ENCODE measurements at places on chromosomes 12 and 14.

DNA sequence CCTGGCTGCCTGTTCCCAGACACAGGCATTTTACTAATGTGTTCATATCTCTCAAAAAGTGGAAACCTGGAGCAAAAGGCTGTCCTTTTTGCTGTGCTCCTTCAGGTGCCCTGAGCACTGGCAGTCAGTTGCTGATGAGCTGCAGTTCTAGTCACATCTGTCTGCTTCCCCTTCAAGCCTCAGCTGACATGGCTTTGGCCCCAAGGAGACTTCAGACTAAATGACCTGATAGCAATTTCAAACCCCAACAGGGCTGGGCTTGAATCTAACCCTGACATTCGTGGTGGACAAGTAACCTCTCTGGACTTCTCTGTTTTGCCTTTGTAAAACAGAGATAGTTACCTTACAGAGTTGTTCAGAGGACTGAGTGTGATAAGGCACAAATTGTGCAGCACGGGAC lies 5.7 kb downstream of the SERPINA9 start:
- no peak for DNase-seq

DNA sequence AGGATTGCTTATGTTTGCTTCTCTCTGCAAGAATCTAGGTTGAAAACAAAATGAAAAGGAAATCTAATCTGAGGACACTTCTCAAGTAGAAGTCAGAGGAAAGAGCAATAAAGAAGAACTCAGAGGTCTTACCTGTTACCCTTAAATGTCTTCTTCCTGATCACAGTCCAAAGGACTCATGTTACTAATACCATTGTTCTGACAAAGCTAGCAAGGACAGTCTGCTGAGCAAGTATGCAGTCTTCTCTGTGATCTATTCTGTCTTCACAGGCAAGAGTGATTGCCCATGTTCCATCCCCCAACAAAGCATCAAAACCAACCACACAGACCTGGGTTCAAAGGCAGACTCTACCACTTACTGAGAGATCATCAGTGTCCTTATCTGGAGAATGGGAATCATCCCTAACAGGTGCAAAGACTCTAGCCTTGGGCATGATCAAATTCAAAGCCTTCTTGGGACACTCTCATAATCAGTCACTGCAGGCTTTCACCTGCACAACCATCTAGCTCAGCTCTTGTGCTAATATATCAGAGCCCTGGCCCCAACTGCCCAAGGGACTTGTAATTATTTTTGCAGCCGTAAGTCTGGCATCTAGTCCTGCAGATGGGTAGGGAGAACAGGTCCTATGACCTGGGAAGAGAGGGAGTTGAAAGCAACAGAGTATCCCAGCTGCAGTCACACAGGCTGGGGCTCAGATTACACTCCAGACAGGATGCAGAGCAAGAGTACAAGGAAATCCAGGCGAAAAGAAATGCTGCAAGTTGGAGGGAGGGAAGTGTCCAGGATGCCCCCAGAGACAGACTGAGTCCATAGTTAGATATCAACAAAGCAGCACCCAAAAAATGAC lies 97.9 kb upstream of the NUDT4 start:
- no peak for DNase-seq

GRCh38 chr14:69855180-69855832 lies 23.9 kb upstream of the SMOC1 start:
- no peak for DNase-seq

DNA sequence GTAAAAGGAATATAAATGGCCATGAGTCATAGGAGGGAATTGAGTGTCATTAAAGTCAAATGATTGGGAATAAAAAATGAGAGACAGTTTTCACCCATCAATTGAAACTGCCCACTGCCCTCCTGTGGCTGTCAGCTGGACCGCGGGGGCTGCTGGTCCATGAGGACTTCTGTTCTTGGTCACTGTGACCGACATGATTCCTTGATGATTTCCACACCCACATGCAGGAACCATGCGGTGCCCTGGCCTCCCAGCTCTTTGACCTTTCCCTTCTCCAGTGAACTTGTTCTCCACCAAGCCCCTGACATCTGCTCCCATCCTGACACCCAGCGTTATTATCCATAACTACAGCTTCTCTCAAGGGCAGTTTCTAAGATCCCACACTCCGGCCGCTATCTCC lies 48.4 kb downstream of the C12orf75 start:
- no peak for DNase-seq

- DNase-seq = no peak
Measured at GRCh38 chr14:31582836-31583452, 21.7 kb downstream of the NUBPL start.

- no peak for DNase-seq
Measured at GRCh38 chr14:34318014-34318413, 144.0 kb downstream of the SPTSSA start.

DNA sequence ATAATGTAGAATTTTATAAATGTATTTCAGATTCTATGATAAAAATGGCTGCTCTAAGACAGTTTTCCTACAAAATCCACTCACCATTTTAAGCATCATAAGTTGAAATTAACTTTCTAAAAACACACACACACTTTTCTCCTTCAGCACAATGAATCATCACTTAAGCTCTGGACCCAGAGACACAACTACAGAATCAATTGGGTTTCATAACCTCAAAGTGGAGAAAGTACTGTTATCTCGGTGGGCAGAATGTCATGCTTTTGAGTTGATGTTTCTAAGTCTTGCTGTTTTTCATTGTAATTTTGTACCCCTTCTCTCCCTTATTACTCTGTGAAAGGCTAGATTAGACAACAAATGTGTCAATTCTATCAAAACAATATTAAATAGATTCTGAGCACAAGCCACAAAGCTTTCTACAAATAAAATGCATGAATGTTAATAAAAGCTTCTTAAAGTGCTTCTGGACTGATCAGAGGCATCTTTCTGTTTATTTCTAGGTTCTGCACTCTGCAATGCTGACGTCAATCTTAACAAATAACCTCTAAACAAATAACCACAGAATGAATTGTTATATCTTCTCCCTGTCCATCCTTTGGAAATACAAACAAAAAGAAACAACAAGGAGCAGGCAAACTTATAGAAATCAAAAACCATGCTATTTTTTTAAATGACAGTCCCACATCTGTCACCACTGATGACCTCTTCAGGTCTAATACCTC lies 8.2 kb downstream of the IPO8 start:
- DNase-seq = no peak

GRCh38 chr12:27280412-27280811 lies 36.3 kb downstream of the STK38L start:
- DNase-seq = no peak

DNA sequence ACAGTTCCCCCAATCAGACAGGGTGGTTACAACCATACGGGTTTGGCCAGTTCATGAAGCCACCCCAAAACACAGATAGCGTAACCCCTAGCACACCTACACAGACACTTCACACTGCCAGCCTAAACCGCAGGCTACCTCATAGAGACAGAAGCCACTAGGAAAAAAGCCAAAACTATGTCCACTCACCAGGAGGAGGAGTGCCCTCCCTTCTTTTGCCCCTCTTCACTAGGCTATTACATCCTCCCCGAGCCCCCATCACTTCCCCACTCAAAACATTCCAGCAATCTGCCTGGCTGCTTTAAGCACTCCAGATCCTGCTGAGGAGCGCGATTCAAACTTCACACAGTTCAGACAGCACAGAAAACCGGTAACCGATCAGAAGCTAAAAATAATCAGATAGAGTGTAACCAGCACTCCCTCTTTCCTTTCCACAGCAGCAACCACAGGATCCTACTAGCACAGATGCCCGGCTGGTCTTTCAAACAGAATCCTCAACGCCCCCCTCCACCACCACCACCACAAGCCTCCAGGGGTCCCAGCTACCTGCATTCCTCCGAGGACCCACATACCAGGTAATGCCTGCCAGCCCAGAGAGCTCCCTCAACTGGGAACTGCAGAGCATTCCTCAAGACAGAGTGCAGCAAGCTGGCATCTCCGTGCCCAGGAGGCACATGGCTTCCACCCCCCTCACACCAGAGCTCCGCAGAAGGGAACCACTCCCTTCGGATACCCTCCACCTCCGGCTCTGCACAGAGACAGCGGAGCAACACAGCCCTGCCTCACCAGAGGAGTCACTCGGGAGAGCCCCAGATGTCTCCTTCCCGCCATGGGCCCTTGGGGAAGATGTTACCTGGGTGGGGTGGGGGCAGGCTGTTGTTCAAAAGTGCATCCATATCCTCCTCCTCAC lies 1.5 kb downstream of the CHD4 start:
- DNase-seq = peak; percentile 12

GRCh38 chr12:118089782-118090181 lies 14.0 kb downstream of the VSIG10 start:
- DNase-seq = no peak

- no peak for DNase-seq
Measured at GRCh38 chr12:45582536-45582935, 147.0 kb upstream of the ARID2 start.

DNA sequence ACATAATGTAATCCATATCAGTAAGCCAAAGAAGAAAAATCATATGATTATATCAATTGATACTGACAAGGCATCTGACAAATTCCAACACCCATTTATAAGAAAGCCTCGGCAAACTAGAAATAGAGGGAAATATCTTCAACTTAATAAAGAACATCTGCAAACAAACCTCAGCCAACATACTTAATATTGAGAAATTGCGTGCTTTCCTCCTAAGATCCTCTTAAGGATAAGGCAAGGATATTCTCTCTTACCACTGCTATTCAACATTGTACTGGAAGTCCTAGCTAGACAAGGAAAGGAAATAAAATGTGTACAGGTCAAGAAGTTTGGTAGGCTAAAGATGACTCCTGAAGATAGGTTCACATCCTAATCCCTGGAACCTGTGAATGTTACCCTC lies 115.9 kb downstream of the DERA start:
- DNase-seq = no peak

DNA sequence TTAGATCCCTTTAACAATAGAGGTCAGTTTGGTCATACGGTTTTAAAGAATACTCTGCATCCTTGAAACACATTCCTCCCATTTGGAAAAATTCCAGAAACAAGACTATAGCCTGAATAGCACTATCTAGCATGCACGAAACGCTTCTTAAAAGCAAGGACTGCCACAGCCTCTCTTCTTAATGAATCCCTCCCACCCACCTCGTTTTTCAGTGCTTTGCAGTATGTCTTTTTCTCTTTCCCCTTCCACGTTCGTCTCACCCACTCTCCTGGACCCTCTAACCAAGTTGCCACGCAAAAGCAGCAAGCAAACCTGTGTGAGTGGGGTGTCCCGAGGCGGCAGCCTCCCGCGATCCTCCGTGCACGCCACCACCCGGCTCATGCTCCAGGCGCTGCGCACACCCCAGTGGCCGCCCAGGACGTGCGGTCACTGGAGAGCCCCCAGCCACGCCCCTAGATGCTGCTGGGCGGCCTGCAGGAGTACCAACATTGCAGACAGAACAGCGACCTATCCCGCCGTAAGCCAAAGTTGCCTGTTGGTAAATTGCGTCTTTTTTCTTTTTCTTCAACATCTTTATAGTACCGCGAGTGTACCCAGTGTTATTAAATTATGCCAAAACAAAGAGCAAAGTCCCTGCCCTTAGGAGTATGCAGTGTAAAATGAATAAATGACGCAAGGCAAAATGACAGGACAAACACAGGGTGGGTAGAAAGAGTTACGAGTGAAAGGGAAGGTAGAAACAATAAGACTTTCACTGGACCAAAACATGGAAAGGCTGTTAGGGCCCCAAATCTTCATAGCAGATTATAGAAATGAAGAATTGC lies at the start of gene SLC38A4:
TSS of gene SLC38A4 (minus strand) at position 407 of the 824 bp plus-strand sequence. CDS start 32,926 bp downstream, outside the sequence.
- no peak for DNase-seq

DNA sequence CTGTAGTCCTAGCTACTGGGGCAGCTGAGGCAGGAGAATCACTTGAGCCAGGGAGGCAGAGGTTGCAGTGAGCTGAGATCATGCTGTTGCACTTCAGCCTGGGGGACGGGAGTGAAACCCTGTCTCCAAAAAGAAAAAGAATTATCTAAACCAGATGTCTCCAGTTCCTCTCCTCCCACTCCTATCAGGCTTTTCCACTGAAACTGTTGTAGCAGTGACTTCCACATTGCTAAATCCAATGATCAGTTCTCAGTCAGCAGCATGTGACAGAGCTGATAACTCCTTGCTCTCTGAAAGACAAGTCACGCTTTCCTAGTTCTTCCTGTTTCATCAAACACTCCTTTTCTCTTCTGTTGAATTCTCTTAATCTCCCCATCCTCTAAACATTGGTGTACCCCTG lies 8.6 kb downstream of the SLC38A6 start:
- DNase-seq = peak; percentile 91

DNA sequence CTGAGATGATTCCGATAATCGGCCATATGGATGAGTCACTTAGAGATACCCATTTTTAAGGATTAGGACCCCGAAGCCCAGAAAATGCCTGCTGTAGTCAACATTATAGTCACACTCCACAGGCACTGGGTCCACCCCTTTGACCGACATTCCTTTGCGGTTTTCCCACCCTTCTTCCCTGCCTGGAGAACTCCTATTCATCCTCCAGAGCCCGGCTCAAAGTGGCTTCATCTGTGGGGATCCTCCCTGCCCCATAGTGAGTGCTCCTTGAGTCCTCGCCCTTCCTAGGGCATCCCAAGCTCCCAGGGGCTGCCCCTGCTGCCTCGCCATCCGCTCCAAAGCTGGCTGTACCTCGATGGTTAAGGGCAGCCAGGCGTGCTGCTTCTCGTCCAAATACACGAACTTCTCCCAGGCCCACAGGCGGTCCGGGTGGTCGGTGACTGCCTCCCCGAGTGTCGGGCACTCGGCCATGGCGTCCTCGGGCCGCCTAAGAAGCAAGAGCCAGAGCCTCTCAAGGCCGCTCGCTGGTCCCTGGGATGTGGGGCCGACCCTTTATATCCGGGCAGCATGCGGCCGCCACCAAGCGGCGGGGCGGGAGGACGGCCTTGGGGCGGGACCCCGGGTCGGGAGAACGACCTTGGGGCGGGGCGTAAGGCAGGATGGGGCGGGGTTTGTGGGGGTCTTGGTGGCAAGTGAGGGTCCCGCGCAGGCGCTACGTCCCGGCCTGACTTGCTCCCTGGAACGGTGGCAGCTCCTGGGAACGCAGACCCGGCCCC lies at the start of gene TCL1A:
TSS of gene TCL1A (minus strand) at position 530 of the 776 bp plus-strand sequence. CDS start at position 471, 59 bp downstream.
- DNase-seq = no peak

DNA sequence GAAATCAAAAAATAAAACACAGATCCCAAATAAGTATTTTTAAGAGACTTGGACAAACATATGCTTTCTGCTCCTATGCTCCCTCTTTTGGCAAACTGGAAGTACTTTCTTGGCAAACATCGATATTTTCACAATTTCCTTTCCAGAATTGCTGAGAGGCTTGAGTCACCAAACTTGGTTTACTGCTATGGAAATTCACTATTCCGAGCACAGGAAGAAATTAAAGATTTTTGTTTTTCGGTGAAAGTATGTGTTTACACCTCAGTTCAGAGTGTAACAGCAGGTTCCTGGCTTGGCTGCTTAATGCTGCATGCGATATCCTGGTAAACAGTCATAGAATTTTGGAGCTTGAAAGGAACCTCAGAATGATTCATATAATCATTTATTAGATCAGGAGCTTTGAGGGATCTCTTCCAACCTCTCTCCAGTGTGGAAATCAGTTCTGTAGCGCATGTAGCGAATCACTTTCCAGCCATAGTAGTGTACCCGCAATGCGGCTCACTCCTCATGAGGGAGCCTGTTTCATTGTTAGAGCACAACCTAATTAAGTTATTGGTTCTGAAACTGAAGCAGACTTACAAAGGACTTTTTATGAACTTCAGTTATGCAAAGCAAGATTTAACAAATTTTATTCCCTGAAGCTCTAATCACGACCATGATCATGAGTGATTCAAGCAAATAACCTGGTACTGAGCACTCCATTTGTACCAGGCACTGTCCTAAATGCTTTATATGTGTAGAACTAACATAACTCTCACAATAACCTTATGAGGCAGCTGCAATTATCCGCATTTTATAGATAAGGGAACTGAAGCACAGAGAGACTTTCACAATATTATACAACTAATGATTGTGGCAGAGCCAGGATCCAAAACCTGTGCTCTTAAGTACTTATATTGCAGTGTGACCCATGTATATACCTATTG lies 56.4 kb upstream of the ATP2A2 start:
- peak; percentile 49 for DNase-seq
